ENCODE measurements at places on chromosomes 5 and 9. TPM values are rescaled to one million over a fixed set of nuclear protein-coding genes. Genes with fewer than 3 reads are reported as not detected.

The CDH9 gene
- total RNA-seq, result 1.2 TPM

The FREM1 gene
- total RNA-seq, result 60.5 TPM

The NR3C1 gene
- 29.2 TPM for total RNA-seq

The FCN2 gene
- total RNA-seq, result not detected

The SPAG8 gene
- total RNA-seq, result 0.89 TPM

The CAMK4 gene
- 11.7 TPM for total RNA-seq

The EDIL3 gene
- total RNA-seq, result 51.3 TPM

The SMIM33 gene
- not detected for total RNA-seq

The MAMDC4 gene
- 22.6 TPM for total RNA-seq

The LOX gene
- total RNA-seq, result 17.4 TPM

DNA sequence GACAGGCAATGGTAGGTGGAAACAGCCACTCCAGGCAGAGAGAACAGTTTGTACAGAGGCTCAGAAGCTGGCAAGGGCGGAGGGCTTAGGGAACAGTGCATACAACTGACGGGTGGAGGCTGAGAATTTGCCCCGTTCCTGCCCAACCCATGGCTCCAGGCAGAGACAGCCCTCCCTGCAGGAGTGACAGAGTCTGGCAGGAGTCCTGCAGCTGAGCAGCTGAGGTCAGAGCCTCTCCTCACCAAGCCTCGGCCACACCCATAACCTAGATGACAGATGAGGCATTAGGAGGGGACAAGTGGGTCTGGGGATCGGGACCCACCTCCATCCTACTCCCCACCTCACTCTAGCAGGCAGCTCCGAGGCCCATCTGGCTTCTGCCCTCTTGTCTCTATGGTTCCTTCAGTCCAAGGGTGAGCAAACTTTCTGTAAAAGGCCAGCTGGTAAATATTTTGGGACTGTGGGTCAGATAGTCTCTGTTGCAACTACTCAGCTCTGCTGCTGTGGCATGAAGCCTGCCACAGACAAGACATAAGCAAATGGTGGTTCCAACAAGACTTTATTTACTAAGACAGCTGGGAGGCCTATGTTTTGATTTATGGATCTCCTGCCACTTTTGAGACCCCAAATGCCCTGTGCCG is 83.7 kb downstream of the SH3TC2 start:
- no peak overlapping the region for H3K4me3 ChIP-seq
- no peaks in the 10 kb centered on the region for H3K27me3 ChIP-seq
- no peaks in the 10 kb centered on the region for H3K36me3 ChIP-seq
- DNase-seq, result no peak
- no peak overlapping the region for H3K27ac ChIP-seq

GRCh38 chr5:97874491-97874890 is 691.4 kb upstream of the RIOK2 start:
- no peak for DNase-seq
- H3K27ac ChIP-seq, result no peak overlapping the region
- no peaks in the 10 kb centered on the region for H3K36me3 ChIP-seq

DNA sequence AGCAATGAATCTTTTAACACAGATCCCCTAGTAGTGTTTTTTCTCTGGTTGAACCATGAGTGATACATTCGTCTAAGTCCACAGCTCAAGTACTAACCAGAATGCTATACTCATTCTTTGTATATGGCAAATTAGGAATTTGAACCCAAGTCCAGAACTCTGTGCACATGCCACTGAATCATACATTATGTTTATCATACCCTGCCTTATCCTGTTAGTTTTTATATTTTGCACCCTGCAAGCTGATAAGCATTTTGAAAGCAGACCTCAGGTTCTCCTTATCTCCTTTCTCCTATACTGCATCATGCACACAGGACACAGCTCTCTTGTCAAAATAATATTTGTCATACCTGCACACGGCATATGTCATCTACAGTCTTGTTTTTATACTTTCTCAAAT is 54.6 kb upstream of the ELL2 start:
- H3K27me3 ChIP-seq, result peaks cover 3% of the 10 kb centered on the region
- no peak overlapping the region for H3K4me3 ChIP-seq
- no peaks in the 10 kb centered on the region for H3K4me1 ChIP-seq
- no peaks in the 10 kb centered on the region for H3K36me3 ChIP-seq
- no peak overlapping the region for H3K27ac ChIP-seq

GRCh38 chr9:114011313-114011712 is 66.8 kb downstream of the AMBP start:
- H3K27ac ChIP-seq, result no peak overlapping the region
- peak; percentile 13 for DNase-seq
- no peak overlapping the region for H3K4me3 ChIP-seq
- H3K4me1 ChIP-seq, result no peaks in the 10 kb centered on the region

GRCh38 chr9:117825609-117826347 is 121.6 kb downstream of the TLR4 start:
- H3K27ac ChIP-seq, result no peak overlapping the region
- H3K4me3 ChIP-seq, result no peak overlapping the region
- no peaks in the 10 kb centered on the region for H3K27me3 ChIP-seq
- H3K36me3 ChIP-seq, result no peaks in the 10 kb centered on the region

DNA sequence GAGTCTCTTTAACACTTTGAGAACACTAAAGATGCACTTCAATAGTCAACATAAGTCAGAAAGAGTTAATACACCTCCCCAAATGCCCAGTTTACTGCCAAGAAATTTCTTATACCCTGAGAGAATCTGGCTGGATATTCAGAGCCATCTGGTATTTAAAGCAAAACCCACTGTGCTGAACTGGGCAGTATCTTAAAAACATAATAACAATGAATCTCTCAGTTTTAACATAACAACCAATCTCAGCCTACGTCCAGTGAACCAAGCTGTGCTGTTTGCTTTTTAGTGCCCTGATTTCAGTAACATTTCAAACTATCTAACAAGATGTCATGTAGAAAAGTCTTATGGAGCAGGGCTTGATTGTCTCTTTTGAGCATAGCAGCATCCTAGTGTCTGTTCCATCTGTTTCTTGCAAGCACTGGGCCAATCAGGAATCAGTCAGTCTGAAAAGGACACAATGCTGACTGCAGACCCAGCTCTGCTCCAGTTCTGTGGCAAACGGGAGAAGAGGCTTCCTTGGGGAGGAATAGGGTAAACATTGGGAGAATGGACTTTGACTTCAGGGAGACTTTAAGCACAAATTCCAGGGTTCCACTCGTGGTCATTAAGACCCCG is 43.6 kb upstream of the FAM81B start:
- H3K4me3 ChIP-seq, result no peak overlapping the region
- no peaks in the 10 kb centered on the region for H3K27me3 ChIP-seq
- no peak for DNase-seq
- peaks cover 2% of the 10 kb centered on the region for H3K4me1 ChIP-seq

GRCh38 chr5:64229163-64229774 is 63.6 kb downstream of the RNF180 start:
- H3K4me3 ChIP-seq, result no peak overlapping the region
- no peaks in the 10 kb centered on the region for H3K4me1 ChIP-seq
- H3K27ac ChIP-seq, result no peak overlapping the region
- DNase-seq, result no peak

GRCh38 chr5:72156946-72157624 is 49.8 kb downstream of the MAP1B start:
- H3K27ac ChIP-seq, result peak overlapping the region; percentile 11
- no peak overlapping the region for H3K4me3 ChIP-seq
- no peaks in the 10 kb centered on the region for H3K36me3 ChIP-seq
- H3K27me3 ChIP-seq, result no peaks in the 10 kb centered on the region

GRCh38 chr9:134811673-134812342 is 68.8 kb upstream of the FCN2 start:
- peaks cover 15% of the 10 kb centered on the region for H3K4me1 ChIP-seq
- H3K27me3 ChIP-seq, result no peaks in the 10 kb centered on the region
- peaks cover 34% of the 10 kb centered on the region for H3K36me3 ChIP-seq
- no peak overlapping the region for H3K4me3 ChIP-seq
- DNase-seq, result no peak

- no peak for DNase-seq
- H3K27me3 ChIP-seq, result no peaks in the 10 kb centered on the region
- no peaks in the 10 kb centered on the region for H3K36me3 ChIP-seq
- no peak overlapping the region for H3K27ac ChIP-seq
- H3K4me3 ChIP-seq, result no peak overlapping the region
Measured at GRCh38 chr5:107508097-107508496, 162.6 kb downstream of the EFNA5 start.

DNA sequence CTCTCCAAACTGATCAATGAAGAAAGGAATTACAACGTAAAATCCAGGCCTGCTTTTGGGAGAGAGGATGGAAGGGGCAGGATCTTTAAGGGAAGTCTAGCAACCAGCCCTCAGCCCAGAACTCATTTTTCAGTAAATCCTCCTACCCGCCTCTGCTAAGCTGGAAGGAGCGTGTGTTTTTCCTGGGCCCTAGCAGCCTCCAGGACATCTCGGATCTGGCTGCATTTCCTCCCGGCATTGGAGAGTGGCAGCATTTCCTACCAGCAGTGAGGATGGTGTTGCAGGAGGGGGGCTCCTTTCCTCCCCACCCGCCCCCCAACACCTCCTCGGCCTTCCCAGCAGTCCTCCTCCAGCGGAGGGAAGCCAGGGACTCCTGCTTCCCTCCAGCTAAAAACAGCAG is 54.5 kb downstream of the DCP2 start:
- no peak overlapping the region for H3K4me3 ChIP-seq
- no peaks in the 10 kb centered on the region for H3K27me3 ChIP-seq
- peak overlapping the region; percentile 82 for H3K27ac ChIP-seq
- H3K36me3 ChIP-seq, result peaks cover 33% of the 10 kb centered on the region

GRCh38 chr5:125969814-125970171 is 453.4 kb upstream of the GRAMD2B start:
- peaks cover 13% of the 10 kb centered on the region for H3K27me3 ChIP-seq
- H3K4me3 ChIP-seq, result no peak overlapping the region
- peaks cover 5% of the 10 kb centered on the region for H3K4me1 ChIP-seq
